ENCODE measurements at places on chromosomes 11 and 22.
A peak's percentile ranks its signal among the peaks of the same experiment; 100 is the strongest.

- DNase-seq: no peak
These were observed 8.1 kb upstream of the GLYAT start for GRCh38 chr11:58739725-58740430.

- no peak for DNase-seq
These were observed 38.9 kb downstream of the LIMK2 start for GRCh38 chr22:31250740-31251600.

DNA sequence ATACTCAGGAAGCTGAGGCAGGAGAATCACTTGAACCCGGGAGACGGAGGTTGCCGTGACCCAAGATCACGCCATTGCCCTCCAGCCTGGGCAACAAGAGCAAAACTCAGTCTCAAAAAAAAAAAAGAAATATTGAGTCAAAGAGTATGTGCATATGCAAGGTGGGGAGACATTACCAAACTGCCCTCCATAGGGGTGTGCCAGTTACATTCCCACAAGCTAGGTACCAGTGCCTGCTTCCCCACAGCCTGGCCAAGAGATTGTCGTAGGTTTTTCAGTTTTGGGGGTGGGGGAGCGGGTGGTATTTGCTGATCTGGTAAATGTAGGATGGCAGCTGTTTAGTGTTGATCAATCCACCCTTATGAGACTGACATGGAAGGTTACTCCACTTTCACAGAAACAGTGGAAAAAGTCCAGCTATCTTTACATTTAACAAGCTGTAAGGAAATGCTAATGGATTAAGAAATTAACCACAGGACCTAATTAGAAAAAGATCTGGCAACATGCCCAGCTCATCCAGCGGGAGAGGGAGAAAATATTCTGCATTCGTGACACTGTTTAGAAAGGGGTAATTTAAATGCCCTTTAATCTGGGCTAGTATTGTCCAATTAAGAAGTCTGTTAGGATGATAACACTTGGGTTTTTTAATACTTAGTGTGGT is 89.4 kb downstream of the PACS1 start:
- no peak for DNase-seq

DNA sequence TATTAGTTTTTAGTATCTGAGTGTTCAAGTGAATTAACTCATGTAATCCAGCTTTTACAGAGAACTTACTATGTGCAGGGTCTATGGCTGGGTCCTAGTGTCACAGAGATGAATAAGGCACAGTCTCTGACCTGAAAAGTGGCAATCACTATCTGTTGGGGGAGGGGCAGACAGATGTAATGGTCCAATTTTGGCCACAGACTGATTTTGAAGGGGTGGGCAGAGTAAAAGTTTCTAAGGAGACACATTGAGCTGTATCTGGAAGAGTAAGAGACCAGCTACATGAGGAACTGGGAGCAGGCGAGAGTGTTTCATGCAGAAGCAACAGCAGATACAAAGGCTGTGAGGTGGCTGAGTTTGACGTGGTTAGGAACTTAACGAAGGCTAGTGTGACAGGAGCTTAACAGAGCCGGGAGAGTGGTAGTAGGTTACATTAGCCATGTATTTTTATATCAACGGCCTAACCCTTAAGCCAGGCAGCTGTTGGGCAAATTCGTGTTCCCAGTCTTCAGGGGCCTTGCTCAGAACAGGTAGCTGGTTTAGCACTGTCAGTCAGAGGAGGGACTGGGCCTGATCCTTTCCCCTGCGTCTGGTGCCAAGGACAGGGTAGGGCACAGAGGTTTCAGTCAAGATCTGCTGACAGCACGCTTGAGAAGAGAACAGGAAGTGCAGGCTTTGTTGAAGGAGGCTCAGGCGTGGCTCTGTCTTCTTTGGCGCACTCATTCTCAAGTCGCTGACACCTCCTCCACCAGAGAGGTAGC is 1.4 kb upstream of the STIM1 start:
- peak; percentile 92 for DNase-seq

GRCh38 chr11:8006349-8006977 is 19.3 kb downstream of the EIF3F start:
- DNase-seq: peak; percentile 55

DNA sequence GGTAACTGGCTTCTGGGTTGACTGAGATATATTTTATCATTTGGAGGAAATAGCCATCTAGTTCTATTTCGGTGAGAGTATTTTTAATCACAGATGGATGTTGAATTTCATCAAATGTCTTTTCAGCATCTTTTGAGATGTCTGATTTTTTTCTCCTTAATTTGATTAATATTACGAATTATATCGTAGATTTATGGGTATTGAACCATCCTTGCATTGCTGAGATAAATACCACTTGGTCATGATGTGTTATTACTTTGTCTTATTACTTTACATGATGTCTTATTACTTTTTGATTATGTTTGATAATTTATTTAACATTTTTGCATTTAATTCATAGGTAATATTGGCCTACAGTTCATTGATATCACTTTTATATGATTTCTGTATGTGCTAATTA is 78.8 kb upstream of the PARVA start:
- no peak for DNase-seq

DNA sequence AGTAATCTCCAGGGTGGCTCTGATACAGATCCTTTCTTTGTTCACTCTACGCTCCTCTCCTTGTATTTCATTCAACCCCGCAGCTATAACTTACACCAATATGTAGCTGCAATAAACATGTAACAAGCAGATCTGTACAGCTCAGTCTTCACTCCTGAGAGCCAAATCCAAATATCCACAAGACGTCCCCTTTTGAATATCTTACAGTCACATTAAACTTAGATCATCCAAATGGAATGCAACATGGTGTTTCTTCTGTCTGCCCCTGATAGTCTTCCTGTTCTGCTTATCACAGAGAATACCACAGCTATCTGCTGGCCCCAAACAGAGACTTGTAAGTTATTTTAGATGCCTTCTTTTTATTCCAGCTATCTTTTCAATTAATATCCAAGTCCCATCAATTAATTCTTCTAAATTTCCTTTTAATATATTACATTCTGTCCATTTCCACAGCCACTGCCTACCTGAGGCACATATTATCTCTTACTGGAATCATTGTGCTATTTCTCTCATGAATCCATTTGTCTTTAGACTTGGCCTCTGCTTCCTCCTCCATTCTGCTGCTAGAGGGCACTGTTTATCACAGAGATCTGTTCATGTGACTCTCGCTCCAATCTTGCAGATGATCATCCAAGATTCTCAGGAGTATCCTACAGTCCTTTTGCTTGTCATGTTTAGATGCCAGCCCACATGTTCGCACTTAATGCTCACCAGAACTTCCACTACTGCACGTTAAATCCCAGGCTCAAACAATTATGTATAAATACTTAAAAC is 908.6 kb downstream of the NTM start:
- DNase-seq: peak; percentile 55

DNA sequence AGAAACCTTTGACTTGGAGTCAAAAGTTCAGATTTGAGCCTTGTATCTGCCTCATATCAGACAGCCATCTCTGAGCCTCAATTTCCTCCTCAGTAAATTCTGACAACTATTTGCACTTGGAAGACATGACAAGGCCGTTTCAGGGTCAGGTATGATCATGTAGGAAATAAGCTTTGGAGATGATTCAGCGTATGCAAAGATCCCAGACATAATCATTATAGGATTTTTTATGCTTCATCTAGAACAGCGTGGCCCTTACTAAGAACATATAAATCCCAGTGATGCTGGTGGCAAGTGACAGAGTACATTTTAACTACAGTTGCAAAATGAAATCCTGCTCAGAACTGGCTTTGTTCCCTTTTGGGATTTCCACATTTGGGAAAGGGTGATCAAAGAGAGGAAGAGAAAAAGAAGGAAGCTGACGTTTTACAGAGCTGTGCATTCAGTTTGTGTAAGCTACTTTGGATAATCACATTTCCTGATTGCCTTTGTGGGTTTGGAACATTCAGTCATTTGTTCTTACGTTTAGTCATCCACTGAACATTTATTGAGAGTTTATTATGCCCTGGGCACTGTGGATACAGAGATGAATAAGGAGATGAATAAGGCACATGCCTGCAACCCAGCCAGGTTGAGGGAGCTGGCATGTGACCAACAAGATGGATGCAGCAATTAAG is 81.9 kb upstream of the HEPHL1 start:
- DNase-seq: no peak

DNA sequence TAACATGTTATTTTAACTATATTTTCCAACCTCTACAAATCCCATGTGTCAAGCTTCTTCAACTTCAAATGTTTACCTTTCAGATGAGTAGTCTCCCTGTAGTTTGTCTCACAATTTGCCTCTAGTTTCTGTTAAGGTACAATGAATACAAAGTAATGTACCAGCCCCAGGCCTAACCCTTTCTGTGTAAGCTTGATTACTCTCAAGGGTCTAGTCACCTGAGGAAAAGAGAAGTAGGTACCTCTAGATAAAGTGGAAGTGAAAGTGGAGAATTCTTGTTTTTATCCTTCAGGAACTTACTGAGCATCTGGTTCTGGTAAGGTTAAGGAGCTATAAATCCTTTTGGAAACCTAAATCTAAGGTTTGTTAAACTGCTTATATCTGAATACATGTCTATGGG is at the start of gene OR51A7:
Gene OR51A7, plus strand, starts transcription at position 300 of the 400 bp plus-strand sequence. CDS start 3,587 bp downstream, outside the sequence.
- no peak for DNase-seq

GRCh38 chr11:102318469-102318868 is 1.2 kb downstream of the BIRC3 start:
- peak; percentile 70 for DNase-seq

DNA sequence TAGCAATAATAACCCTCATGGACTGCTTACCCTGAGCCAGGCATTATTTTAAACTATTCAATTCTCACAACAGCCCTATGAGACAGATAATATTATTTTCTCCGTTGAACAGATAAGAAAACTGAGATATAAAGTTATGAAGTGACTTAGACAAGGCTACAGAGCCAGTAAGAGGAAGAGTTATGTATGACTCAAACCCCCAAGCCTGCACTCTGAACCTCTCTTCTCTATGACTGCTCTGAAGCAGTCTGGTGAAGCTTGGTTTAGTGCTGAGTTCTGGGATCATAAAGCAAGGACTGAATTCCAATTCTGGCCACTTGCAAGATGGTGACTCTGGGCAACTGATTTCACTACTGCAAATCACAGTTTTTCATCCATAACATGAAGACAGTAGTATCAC is 34.5 kb downstream of the TNKS1BP1 start:
- DNase-seq: no peak

GRCh38 chr11:5604896-5605295 is 8.5 kb downstream of the TRIM6 start:
- DNase-seq: no peak

- no peak for DNase-seq
These were observed 1926.9 kb upstream of the RAG2 start for GRCh38 chr11:38524945-38525344.

DNA sequence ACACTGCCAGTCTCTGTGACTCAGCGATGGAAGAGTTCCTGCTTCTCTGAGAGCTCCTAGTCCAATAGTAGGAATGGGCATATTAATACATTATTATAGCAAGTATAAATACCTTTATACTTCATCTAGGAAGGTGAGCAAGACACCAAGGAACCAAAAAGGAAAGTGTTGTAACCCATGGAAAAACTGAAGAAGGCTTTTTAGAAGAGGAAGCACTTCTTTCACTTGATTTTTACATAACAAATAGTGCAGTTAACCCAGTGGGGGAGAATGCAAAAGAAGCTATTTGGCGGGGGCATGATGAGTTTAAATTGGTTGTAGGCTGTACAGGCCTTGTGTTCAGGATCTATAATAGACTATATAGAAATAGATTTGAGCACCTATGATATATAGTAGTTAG is 31.2 kb upstream of the C11orf87 start:
- no peak for DNase-seq

- peak; percentile 46 for DNase-seq
These were observed 866 bp downstream of the MED17 start for GRCh38 chr11:93784935-93785360.

GRCh38 chr11:113994077-113994954 is 19.4 kb downstream of the HTR3A start:
- DNase-seq: no peak

GRCh38 chr11:124199702-124200101 is 16.6 kb downstream of the OR10D3 start:
- DNase-seq: no peak

DNA sequence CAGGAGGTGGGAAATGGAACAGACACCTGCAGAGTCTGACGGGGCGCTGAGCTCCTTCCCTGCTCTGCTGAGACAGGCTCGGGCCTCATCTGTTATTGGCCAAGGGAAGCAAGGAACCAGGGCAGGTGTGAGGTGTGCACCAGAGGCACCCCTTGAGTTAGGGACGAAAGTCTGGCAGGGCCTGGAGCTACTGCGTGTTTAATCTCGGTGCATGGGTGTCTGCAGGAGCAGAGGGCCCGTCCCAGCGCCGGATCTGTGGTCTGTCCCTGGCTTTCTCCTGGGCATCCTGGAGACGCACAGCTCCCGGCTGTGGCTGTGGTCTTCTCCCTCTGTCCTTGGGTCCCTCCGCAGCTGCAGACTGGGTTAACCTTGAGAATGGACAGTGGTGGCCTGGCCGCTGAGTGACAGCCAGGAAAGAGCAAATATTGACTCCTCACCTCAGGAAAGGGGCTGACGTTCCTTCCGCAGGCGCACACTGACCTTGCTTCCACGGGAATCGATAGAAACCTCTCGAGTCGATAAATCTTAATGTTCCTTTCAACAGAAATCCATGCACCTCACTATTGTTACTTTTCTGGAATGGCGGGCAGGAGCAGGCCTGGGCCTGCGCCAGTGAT is 975.6 kb downstream of the BRD1 start:
- DNase-seq: no peak

DNA sequence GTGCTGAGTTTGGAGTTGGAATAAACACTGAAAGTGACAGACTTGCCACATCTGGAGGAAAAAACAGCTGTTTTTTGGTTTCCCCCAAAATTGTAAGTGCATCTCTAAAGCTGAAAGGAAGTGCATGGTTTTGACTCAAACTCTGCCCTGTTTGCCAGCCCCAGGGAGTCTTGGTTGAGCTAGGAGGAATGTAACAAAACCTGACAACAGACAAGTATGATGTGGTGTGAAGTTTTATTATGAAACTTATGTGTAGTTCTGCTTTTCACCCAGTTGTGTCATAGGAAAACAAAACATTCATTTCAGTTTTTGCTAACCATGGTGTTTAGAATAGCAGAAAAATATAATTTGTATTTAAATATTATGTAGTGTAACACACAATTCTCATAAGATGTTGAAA is 31.7 kb upstream of the PDE3B start:
- peak; percentile 32 for DNase-seq

Data from GM12865 (cell line).